Upper lobe of left lung (tissue), 6 donors: ENCODE measurements at places on chromosomes 4 and X. TPM values are rescaled to one million over a fixed set of nuclear protein-coding genes. Genes with fewer than 3 reads are reported as not detected.

DNA sequence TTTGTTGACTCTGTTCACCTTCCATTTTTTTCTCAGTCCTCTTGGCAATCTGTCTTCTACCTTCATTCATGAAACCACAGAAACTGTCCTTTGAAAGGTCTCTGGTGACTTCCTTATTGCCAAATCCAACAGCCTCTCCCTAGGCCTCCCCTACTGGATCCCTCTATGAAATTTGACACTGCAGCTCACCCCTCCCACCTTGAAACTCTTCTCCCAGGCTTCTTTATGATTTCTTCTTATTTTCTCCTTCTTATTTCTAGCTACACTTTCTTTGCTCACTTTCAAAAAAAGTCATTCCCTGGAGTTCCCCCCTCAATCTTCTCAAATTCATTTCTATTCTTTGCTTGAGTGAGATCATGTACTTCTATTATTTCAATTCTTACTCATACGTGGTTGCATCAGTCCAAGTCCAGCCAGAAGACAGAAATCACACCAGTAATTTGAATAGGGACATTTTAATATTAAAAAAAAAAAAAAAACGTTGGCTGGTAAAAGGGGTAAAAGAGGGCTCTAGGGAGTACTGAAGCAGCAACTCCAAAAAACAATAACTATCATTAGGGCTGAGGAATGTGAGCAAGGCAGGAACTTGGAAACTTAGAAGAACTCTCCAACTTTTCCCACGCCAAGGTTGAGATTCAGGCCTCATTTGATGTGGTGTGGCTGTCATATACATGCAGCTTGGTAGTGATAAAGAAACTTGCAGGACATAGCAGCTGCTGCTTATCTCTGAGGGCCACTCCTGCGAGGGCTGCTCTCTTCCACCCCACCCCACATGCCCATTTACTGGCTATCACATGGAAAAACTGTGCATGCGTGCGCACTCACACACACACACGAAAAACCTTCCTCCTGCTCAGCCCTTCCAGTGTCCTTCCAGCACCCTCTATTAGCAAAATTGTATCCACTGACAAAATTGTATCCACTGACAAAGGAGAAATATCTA is 169.8 kb upstream of the GALNT7 start:
- no peak overlapping the region for H3K4me3 ChIP-seq
- H3K27me3 ChIP-seq, result no peaks in the 10 kb centered on the region
- DNase-seq, result no peak

GRCh38 chr4:18278244-18278643 is 256.7 kb upstream of the LCORL start:
- no peak for DNase-seq
- no peaks in the 10 kb centered on the region for H3K27me3 ChIP-seq
- H3K4me3 ChIP-seq, result no peak overlapping the region
- H3K36me3 ChIP-seq, result no peaks in the 10 kb centered on the region

Gene SOX3
- total RNA-seq, result not detected

Gene AREG
- total RNA-seq, result 24.0 TPM

Gene SYNPO2
- total RNA-seq, result 8.4 TPM

GRCh38 chr4:2241003-2241402 is 918 bp downstream of the HAUS3 start:
- no peaks in the 10 kb centered on the region for H3K36me3 ChIP-seq
- no peaks in the 10 kb centered on the region for H3K27me3 ChIP-seq
- no peak overlapping the region for H3K4me3 ChIP-seq

Gene ERAS
- not detected for total RNA-seq
